ENCODE measurements at places on chromosomes 16 and 17.

GRCh38 chr17:79192503-79193351 lies 118.1 kb downstream of the ENGASE start:
- no peak for DNase-seq

DNA sequence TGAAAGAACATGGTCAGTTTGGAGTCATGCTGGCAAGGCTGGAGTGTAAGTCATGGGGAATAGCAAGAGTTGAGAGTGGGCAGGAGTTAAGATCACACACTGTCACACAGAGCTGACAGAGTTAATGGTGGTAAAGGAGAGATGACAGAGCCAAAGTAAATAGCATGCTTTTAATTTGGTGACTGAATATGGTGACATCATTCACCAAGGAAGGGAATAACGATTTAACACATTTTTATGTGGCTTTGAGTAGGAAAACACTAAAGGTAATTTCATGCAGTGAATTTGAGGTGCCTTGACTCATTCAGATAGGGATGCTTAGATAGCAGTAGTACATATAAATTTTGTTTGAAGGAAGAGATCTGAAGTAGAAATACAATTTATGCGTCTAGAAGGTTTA lies 42.1 kb downstream of the SYNRG start:
- no peak for DNase-seq

DNA sequence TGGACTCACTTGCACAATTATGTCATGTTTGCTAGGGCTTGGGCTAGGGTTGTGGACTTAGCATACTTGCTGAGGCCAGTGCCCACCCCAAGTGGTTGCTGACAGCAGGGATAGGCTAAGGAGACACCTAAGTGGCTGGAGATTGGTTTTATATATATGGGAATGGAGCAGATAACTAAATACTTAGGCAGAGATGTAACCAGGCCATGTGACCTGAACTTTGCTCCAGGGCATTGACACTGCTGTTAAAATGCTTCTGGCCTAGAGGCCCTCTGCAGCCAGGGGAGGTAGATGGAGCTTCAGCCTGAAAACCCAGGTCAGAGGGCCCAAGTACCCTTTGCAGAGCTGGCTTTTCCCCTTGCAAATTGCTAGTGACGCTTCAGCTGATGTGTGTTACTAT lies 1.4 kb upstream of the ITGB3 start:
- no peak for DNase-seq

- no peak for DNase-seq
Observed at GRCh38 chr17:40561294-40561870, 3.9 kb downstream of the CCR7 start.

DNA sequence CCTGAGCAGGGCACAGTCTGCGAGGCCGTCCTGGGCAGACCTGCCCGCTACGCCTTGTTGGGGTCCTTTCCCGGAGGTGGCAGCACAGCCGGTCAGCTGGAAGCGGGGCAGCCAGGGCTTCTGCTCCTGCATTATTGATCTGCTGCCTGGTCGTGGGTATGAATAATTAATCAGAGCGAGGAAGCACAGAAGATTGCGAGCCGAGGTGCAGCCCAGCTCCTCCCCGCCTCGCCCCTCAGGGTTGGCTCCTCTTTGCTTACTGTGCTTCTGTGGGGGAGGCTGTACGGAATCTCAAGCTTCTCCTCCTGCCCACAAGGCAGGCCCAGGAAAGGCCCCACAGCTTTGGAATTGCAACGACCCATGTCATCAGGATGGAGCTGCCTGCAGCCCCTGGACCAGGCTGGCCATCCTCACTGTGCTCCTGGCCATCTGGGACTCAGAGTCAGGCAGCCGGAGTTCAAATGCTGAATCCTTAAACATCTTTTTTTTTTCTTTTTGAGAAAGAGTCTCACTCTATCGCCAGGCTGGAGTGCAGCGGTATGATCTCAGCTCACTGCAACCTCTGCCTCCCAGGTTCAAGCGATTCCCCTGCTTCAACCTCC lies 25.6 kb downstream of the TRARG1 start:
- DNase-seq: no peak

- DNase-seq: no peak
Observed at GRCh38 chr16:56234737-56235136, 43.4 kb downstream of the GNAO1 start.

DNA sequence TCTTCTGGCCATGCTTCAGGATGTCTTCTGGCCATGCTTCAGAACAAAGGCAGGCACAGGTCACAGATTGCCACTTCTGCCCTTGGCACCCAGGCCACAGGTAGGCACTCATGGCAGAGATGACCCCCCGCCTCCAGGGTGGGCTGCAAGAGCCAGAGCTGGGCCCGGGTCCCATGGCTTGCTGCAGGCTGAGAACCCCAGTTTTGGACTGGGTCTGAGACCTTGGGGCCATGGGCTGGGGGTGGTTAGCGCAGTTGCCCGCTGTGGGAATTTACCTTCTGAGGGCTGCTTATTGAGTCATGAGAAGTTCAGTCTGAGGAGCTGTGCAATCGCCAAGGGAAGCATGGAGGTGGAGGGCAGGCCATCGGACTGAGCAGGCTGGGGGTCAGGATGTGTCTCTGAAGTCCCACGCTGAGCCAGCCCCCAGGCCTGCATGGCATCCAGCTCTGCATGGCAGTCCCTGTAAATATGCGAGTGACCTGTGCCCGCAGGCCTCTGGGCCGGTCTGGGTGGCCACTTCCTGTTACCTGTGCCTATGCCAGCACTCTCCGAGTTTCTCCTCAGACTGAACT lies 1.7 kb downstream of the ANKRD13B start:
- no peak for DNase-seq

- DNase-seq: no peak
Observed at GRCh38 chr16:72666267-72666666, 381.7 kb downstream of the ZFHX3 start.

GRCh38 chr16:86953631-86954391 lies 363.4 kb downstream of the C16orf95 start:
- no peak for DNase-seq

DNA sequence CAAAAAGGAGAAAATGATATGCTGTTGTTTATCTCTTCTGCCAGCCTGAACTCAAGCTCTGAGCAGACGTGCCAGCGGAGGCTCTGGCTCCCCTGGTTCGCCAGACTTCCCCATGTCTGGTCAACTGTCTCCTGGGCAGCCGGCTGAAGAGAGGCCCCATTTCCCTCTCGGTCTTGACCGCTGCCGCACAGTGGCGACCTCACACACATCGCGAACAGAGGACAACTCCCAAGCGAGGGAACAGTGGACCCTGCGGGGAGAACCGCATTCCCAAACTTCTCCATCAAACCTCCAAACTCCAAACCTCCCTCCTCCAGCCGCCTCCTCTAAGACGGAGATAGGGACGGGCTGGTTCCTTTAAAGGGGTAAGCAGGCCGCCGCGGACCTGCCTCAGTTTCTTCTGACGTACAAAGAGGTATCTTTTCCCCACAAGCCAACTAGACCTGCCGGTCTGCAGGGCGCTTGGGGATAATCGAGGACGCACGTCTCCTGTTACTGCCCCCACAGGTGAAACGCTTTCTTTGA lies 24.9 kb upstream of the RFFL start:
- DNase-seq: peak; percentile 63

GRCh38 chr17:80791758-80792284 lies 199.8 kb upstream of the CHMP6 start:
- peak; percentile 39 for DNase-seq

DNA sequence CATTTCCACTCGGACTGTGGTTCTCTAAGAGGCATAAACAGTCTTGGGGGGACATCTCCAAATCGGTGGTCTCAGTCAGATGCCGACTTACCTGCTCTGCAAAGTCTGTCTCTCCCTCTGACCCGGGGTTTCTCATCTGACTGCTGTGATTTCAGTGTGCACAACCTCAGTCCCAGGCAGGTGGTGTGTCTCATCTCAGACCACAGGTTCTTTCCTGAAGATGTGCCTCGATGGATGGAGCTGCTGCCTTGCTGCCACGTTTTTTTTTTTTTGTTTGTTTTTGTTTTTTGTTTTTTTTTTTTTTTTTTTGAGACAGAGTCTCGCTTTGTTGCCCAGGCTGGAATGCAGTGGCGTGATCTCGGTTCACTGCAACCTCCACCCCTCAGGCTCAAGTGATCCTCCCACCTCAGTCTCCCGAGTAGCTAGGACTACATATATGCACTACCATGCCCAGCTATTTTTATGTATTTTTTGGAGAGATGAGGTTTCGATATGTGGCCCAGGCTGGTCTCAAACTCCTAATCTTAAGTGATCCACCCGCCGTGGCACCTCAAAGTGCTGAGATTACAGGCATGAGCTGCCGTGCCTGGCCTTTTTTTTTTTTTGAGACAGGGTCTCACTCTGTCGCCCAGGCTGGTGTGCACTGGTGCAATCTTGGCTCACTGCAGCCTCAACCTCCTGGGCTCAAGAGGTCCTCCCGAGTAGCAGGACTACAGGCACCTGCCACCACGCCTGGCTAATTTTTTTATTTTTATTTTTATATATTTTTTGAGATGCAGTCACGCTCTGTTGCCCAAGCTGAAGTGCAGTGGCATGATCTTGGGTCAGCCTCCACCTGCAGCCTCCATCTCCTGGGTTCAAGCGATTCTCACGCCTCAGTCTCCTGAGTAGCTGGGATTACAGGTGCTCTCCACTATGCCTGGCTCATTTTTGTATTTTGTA lies 15.4 kb downstream of the SPIRE2 start:
- DNase-seq: no peak

- no peak for DNase-seq
Observed at GRCh38 chr17:73030501-73030921, 62.0 kb downstream of the SLC39A11 start.

GRCh38 chr17:81386646-81387099 lies 8.6 kb upstream of the BAHCC1 start:
- DNase-seq: no peak

GRCh38 chr16:79897453-79898146 lies 297.1 kb upstream of the MAF start:
- no peak for DNase-seq

- no peak for DNase-seq
Observed at GRCh38 chr16:53925526-53925925, 221.6 kb downstream of the FTO start.

- no peak for DNase-seq
Observed at GRCh38 chr16:48965386-48965785, 316.3 kb downstream of the CBLN1 start.

DNA sequence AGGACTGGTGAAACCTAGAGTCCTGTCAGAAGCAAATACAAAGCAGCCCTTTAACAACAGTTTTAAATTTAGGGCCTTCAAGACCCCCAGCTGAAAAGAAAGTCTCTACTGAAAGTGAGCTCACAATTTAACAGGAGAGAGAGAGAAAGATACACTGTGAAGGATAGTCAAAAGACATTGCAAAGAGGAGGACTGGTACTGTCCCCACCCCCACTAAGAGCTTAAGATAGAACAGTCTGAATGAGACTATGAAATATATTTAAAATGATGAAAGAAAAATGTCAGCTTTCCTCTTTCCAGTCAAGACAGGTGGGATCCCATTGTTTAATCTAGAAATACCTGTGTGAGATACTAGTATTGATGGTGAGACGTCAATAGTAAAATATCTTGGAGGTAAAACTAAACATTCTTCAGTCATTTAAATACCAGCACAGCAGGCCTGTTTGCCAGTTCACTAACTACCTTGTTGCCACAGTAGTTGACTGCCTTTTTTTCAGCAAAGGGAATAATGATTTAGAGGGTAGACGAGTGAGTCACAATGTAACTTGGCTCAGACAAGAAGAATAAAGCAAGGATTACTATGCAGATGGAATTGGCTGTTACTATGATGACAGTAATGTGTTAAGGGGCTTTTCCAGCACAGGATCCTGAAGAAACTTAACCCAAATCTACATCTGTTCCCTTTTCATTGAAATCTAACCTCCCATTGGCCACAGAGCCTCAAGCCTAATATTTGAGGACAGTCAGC lies 47.2 kb upstream of the RASL10B start:
- DNase-seq: no peak

DNA sequence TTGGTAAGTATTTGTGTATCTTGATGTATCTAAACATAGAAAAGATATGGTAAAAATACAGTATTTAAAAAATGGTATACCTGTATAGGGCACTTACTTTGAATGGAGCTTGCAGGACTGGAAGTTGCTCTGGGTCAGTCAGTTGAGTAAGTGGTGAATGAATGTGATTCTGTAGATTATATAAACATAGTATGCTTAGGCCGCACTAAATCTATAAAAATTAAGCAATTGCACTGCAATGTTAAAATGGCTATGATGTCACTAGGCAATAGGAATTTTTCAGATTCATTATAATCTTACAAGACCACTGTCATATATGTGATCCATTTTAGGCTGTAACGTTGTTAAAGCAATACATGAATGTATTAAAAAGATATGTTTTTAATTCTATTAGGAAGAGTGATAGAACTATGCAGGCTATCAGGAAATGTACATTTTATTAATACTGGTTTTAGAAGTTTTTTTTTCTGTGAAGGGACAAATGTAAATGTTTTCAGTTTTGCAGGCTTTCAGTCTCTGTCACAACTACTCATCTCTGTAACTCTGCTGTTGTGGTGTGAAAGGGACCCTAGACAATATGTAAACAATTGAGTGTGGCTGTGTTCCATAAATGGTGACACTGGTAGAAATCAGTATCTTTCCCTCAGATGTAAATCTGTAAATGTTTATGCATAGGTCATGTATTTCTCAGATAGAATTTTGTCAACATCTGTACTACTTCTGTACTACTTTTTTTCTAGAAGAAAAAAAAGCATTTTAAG lies 10.5 kb downstream of the CBFB start:
- DNase-seq: no peak

- no peak for DNase-seq
Observed at GRCh38 chr17:73598212-73598611, 46.0 kb downstream of the SDK2 start.

GRCh38 chr17:10295728-10296343 lies 77.0 kb downstream of the MYH13 start:
- no peak for DNase-seq

DNA sequence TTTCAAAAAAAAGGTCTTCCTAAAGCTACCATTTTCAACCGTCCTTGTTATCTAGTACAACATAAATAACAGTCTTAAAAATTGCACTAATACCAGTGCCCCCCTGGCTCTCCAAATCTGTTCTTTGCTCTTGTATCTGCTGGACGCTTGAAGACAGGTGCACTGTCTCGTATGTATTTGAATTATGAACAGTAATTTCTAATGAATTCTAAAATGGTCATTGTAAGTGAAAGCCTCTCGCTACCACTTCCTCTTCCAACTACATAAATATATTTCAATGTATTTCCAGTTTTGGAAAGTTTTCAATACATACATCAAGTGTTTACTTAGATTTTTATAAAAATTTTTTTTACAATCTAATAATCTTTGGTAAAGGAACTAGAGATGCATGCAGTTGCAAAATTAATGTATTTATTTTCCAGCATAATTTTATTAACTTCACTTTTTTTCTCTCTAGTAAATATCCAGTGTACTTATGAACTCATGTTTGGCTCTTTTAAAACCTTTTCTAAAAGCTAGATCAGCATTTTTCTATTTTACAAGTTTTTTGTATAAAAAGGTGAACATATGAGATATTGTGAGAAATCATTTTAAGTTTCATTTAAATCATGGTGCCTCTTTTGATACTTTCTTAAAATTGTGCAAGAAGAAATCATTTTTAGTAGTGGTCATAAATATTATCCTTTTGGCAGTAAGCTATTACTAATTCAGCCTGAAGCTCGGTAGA lies 31.0 kb downstream of the ERCC4 start:
- DNase-seq: no peak

Data from stimulated activated naive CD4-positive, alpha-beta T cell (primary cell).